ENCODE measurements at places on chromosomes 3 and 15.

- no peak for DNase-seq
These were observed 82.5 kb downstream of the DCLK3 start for GRCh38 chr3:36681867-36682266.

GRCh38 chr3:102483556-102483955, 48.7 kb downstream of the ZPLD1 start:
- no peak for DNase-seq

- no peak for DNase-seq
These were observed 60.8 kb downstream of the ATP13A5 start for GRCh38 chr3:193317682-193318300.

DNA sequence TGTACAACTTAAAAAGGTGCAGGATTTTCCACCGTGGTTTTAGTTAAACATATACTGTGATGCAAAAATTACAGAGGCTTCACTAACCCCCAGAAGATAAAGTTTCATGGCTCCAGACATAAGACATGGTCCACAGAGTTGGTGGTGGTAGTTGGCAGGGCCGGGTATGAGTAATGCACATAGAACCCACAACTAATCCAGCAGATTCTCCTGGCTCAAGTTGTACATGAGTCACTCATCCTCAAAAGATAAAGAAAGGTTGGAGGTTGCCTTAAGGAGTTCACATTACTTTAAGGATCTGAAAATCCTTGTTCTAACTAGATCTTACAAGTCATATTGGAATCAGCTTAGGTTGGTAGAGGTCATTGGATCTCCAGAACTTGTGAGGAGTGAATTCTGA, 98.3 kb upstream of the ZBTB20 start:
- DNase-seq = no peak

GRCh38 chr3:61793521-61793920, 232.2 kb downstream of the PTPRG start:
- DNase-seq = no peak

GRCh38 chr3:71753701-71754609, at the start of gene GPR27:
Gene GPR27 (plus strand): TSS chr3:71753855. CDS start chr3:71754050, 195 bp downstream.
- DNase-seq = no peak

All from stimulated activated CD8-positive, alpha-beta memory T cell treated with anti-CD3 and anti-CD28 coated beads, Interleukin-15, amount 100 ng/mL, for 4 hours (primary cell).